ENCODE measurements at places on chromosomes 1 and 21.
A peak's percentile ranks its signal among the peaks of the same experiment; 100 is the strongest.

DNA sequence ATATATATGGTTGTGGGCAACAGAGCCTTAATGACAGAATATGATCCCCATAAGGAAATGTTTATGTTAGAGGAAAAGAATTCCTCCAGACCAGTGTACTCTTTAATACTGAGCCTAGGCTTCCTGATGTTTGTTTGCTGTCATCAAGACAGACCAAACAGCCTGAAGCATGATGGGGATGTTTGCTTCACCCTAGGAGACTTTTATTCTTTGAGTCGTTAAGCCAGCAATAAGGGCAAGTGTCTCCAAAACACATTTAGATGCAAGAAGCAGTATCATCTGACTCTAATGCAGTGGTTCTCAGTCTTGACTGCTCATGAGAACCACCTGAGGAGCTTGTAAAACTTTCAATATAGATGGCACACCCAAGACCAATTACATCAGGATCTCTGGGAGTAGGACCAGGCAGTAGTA, 33.1 kb downstream of the UBE2U start:
- no peak for DNase-seq

- DNase-seq = no peak
These were observed 135.5 kb downstream of the SETD4 start for GRCh38 chr21:35924714-35925301.

- DNase-seq = no peak
These were observed 40.2 kb downstream of the GPR161 start for GRCh38 chr1:168096296-168097165.

- DNase-seq = no peak
These were observed 54.9 kb downstream of the OPTC start for GRCh38 chr1:203548892-203549291.

- DNase-seq = no peak
These were observed 104.1 kb downstream of the NEGR1 start for GRCh38 chr1:72178266-72178665.

- no peak for DNase-seq
These were observed 123.9 kb upstream of the TMPRSS2 start for GRCh38 chr21:41631564-41632461.

GRCh38 chr1:2108213-2108876, 58.1 kb downstream of the PRKCZ start:
- no peak for DNase-seq

- DNase-seq = no peak
These were observed 73.6 kb upstream of the COG2 start for GRCh38 chr1:230568676-230569075.

GRCh38 chr21:45364468-45365185, 40.3 kb upstream of the COL18A1 start:
- DNase-seq = no peak

DNA sequence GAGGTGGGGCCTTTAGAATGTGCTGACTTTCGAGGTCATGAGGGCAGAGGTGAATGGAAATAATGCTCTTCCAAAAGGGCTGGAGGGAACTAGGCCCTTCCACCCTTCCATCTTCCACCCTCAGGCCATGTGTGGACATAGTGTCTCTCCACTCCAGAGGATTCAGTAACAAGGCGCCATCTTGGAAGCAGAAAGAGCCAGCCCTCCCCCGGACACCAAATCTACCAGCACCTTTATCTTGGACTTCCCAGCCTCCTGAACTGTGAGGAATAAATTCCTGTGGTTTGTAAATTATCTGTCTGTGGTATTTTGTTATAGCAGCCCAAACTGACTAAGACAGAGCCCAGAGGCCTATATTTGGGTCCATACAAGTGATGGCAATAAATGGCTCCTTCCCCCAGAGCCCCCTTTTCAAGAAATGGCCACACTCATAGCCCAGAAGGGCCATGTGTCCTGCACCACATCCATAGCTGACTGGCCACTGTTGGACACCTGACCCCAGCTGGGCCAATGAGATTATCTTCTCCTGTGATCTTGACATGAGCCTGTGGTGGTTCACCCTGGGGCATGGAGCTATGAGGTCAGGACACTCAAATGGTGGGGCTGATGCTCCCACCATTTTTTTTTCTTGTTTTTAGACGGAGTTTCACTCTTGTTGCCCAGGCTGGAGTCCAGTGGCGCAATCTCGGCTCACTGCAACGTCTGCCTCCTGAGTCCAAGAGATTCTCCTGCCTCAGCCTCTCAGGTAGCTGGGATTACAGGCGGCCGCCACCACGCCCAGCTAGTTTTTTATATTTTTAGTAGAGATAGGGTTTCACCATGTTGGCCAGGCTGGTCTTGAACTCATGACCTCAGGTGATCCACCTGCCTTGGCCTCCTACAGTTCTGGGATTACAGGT, 114.9 kb downstream of the RRAGC start:
- DNase-seq = no peak

- DNase-seq = peak; percentile 37
These were observed 693 bp downstream of the RAB4A start for GRCh38 chr1:229271448-229272159.

GRCh38 chr1:232979558-232979957, 29.1 kb downstream of the NTPCR start:
- no peak for DNase-seq

- no peak for DNase-seq
These were observed 47.1 kb downstream of the STX6 start for GRCh38 chr1:180975551-180975950.
